ENCODE measurements at places on chromosomes 3 and 15.

DNA sequence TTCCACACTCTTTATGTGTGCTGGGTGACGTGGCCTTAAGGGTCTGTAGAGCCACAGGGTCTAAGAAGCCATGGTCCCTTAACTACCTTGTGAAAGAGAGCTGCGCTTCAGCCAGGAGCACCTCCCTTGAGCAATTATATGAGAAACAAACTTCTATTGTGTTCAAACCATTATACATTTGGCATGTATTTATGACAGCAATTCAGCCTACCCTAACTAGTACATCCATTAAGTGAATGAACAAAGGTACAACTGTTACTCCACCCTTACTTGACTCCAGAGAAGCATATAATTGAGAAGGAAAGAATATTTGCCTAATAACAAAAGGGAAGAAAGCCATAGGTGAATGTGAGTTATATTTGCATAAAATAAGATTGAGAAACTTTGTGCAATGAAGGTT lies 69.8 kb upstream of the BOC start:
- no peak for DNase-seq

- no peak for DNase-seq
These were observed 93.8 kb downstream of the XRN1 start for GRCh38 chr3:142354076-142354475.

DNA sequence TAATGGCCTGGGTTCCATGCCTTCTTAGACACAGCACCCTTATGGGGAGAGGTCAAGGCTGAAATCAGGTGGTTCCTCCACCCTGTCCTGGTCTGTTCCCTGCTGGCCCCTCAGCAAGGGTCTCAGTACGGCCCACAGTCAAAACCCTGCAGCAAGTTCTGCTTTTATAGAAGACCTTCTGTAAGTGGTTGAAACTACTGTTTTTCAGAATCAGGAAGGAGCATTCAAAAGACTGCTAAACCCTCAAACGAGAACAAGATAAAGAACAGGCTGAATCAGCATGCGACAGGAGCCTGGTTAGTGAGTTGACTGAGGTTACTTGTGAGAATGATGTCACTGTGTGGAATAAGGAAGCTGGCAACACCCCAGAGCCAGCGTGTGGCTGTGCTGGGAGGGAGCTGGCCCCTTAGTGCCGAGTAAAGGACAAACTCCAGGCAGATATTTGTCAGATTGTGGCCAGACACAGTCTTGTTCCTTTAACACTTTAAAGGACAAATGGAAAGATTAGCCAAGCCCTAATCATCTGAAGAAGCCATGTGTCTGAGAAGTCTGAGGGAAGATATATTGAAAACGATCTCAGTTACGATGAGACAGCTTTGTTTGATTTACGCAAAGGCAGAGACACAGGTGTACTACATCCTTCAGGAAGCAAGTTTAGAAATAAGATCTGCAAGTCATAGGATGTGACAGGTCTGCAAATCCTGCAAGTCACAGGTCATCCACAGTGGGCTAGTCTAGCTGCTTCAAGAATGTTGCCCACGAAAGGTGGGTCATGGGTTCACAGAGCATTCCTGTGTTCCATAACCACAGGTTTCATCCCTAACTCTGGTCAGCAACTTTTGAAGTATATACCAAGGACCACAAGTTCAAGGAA lies 54.0 kb downstream of the B3GNT5 start:
- DNase-seq, result peak; percentile 50

GRCh38 chr15:22224241-22224671 lies 143.9 kb downstream of the OR4M2 start:
- no peak for DNase-seq

GRCh38 chr15:91237445-91237844 lies 137.4 kb downstream of the SV2B start:
- no peak for DNase-seq

Measured in fibroblast of skin of right quadriceps (primary cell).